Activated CD8-positive, alpha-beta memory T cell treated with anti-CD3 and anti-CD28 coated beads, Interleukin-2, amount 10 ng/mL, durations not matched to agents 7 days and 5 days (primary cell): ENCODE measurements at places on chromosomes 16 and 17.

DNA sequence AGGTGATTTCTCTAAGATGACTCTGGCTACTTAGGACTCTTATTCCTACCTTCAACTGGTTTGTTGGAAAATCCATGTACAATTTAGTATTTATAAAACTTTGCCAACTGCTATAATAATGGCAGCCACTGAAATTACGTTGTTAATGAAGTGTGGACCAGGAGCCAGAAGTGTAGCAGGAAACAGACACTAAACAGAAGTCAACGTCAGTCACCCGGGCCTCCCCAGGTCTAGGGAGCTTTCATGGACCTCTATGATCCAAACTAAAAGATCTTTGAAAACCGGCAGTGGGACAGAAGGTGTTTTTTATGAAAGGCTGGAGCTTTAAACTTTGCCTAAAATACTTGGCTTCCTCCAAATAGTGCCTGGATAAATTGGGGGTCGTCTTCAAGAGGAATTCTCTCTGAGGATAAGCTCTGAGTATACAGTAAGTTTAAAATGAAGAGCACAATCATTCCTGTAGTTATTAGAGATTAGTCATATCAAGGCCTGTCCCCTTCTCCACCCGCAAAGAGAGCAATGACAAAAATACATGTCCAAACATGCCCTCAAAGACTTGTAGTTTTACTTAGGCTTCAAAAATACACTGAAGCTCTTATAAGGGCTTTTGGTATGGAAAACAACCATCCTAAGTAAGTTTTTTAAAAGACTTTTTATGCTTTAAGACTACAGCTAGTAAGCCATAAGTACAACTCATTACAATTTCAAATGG lies 34.6 kb downstream of the DCUN1D3 start:
- DNase-seq: no peak

GRCh38 chr17:28662527-28662829 lies 473 bp downstream of the SUPT6H start:
- no peak for DNase-seq

GRCh38 chr16:57986196-57986595 lies 14.3 kb downstream of the ZNF319 start:
- DNase-seq: no peak

DNA sequence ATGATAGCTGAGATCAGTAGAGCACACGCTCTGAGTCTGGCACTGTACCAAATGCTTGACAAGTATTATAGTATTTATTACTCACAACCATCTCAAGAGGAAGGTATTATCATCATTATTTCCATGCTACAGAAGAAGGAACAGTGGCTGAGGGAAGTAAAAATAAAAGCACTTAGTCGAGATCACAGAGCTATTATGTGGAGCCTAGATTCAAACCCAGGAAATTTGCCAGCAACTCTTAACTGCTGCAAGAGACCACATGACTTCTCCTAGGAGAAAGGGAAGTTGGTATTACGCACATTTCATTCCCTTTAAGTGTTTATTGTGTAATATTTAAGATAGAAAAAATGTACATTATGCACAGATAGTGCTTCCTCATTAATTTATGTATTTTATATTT lies 1.0 kb upstream of the RHOT1 start:
- DNase-seq: no peak

DNA sequence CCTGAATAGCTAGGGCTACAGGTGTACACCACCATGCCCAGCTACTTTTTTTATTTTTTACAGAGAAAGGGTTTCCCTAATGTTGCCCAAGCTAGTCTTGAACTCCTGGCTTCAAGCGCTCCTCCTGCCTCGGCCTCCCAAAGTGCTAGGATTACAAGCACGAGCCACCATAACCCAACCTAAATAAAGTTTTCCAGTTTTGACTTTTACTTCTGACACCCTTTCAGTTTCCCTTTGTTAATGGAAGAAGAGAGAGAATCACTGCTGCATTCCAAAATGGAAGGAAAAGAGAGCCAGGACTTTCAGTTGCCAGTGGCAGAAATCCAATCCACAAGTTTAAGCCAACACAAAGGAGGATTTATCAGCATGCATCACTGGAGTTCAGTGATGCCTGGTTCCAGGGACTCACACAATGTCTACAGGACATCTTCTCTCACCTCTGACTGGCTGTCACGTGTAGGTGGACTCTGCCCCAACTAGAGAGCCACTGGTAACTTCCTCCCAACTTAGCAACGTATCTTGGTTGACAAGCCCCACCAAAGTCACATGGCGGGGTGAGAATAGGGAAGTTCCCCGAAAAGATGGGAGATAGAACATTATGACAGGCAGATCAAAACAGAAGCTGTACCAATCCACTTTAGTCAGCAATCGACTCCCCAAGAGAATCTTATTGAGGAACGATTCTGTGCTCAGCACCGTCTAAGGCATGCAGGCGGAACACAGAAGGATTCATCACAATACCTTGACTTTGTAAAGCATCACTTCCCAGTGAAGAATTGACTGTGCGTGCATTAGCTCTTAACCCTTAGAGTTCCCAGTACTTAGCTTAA lies 46.5 kb downstream of the GAS7 start:
- no peak for DNase-seq

DNA sequence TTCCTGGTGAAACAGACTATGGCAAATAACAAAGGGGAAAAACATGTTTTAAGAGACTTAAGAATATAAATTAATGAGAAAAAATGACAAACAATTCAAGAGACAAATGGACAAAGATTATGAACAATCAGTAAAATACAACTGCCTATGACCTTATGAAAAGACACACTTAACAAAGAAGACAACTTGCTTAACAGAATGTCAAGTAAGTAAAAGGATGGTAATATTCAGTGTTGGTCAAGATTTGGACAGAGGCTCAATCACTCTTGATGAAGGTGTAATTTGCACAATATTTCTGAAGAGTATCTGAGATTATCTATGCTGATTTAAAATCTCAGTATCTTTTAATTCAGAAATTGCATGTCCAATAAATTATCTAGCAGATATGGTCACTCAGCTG lies 34.4 kb downstream of the CREBBP start:
- no peak for DNase-seq

GRCh38 chr17:59828478-59828760 lies 64.3 kb downstream of the TUBD1 start:
- no peak for DNase-seq

GRCh38 chr16:87560428-87561199 lies 41.7 kb upstream of the JPH3 start:
- no peak for DNase-seq

DNA sequence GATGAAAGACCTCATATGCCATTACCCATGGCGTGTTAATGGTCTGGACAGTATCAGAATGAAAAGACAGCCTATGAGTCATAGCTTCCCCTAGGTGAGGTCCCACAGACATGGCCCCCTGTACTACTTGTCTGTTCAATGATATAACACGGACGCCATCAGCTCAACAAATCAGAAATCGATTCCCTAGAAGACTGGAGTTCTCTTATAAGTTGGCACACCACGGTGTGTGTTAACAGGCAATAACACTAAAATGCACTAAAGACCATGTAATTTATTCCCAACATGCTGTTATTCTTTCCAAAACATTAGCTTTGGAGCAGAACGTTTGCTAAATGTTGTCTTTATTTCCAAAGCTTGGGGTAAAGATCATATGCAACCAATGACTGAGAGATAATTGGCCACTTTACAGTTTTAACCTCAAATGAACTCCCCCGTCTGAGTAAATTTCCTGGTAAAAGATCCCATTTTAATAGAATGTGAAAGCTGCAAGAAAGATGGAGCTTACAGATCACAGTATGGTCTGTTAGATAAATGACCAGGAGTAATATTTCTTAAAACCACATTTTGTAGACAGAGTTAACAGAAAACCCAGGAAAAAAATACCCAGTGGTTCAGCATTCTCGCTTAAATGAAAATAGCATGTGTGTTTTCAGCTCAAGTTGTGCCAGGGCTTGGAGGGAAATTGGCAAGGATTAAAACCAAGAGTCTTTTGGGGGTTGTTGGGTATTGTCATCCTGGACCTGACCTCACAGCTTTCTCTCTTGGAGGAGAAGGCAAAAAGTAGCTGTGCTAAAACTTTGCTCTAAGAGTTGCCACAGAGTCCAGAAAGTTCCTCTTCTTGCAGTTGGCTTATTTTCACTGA lies 65.9 kb downstream of the PCTP start:
- no peak for DNase-seq

DNA sequence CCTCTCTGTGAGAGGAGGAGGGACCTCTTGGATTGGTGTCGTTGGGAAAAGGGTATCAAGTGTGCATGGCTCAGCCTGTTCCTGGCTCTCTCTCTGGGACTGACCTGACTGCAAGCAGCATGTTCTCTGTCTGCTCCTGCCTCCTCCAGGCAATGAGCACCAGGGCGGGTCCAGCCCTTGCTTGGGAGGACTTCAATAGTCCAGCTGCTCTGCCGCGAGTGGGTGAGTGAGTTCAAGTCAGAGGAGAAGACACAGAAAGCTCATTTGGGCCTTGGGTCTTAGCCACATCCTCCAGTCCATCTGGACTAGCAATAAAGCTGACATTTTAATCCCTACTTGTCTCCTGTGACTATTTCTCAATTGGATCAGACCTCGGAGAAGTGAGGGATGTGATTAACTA lies 25.2 kb upstream of the TNS4 start:
- DNase-seq: no peak

GRCh38 chr17:78450696-78451345 lies 72.4 kb downstream of the PGS1 start:
- DNase-seq: no peak

GRCh38 chr16:82699260-82699659 lies 72.5 kb downstream of the CDH13 start:
- DNase-seq: no peak

DNA sequence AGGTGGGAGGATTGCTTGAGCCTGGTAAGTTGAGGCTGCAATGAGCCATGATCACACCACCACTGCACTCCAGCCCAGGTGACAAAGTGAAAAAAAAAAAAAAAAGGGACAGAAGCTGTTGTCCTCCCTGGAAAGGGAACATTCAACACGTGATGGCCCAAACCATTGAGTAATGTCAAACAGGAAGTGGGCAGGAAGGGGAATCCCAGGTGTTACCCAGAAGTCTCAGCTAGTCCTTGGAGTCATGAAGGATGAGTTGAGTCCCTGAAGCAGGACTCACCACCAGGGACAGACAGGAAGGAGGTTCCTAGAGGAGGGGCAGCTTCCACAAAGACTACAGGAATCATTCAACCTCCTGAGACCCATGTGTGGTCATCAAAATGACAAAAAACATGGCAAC lies 19.8 kb upstream of the CMIP start:
- DNase-seq: peak; percentile 57

DNA sequence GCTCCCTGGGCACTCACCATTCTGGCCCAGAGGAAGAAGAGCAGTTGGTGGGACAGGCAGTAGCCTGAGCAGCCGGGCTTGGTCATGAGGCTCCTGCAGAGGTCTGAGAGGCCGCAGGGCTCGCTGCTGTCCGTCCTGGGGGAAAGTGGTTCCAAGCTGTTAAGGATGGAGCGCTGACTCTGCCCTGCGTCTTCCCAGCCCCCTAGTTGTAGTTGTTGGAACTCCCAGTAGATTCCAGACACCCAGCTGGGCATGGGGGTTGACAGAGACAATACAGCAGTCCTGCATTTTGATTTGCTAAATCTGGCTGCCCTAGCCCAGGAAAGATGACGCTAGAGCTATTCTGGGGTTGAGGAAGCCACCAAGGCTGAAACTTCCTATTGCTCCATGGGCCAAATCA lies 7.3 kb downstream of the C16orf89 start:
- DNase-seq: no peak

DNA sequence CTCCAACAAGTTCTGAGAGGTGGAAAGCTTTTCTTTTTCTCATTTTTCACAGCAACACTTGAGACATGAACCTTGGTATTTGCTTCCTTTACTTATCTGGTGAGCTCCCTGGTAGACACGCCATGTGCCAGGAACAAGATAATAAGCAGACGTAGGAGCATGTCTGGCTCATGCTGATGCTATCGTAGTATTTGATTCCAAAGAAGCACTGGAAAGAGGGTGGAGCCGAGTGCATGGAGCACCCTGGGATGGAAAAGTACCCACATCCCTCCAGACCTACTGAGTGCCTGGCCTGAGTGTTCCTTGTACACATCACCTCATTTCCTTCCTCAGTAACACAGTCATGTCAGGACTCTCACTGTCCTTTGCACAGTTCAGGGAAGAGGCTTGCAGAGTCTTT lies 231.0 kb downstream of the CBLN1 start:
- DNase-seq: no peak

GRCh38 chr16:29974291-29975133 lies 844 bp downstream of the TAOK2 start:
- DNase-seq: peak; percentile 64

- no peak for DNase-seq
These were observed 12.3 kb downstream of the NUPR1 start for GRCh38 chr16:28526201-28527099.

DNA sequence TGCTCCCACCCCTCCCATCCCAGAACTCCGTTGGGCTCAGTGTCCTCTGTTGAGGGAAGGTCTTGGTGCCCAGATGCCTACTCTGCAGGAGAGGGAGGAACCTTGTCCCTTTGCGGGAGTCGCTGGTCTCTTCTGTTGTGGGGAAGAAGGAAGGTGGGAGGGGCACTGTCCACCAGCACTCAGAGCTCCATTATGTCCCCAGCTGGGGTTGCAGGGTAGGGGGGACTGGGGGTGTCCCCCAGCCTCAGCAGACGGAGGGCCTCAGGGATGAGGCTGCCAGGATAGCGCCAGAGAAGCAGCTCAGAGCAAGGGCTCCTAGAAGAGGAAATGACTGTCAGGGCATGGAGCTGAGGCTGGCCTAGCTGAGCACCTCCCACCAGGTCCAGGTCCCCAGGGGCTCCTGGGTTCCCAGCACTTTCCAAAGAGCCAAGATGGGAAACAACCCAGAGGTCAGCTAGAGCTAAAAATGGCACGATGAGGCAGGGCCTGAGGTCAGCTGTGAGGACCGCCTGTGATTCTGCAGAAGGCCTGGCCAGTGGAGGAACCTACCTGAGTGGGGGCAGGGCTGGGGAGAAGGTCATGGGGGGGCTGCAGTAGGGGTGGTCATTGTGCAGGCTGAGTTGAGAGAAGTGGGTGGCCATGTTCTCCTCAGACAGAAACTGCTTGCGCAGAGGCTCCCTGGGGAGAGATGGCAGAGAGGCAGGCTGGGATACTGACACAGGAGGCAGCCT lies 893 bp downstream of the HCFC1R1 start:
- peak; percentile 53 for DNase-seq

GRCh38 chr16:17155485-17155884 lies 315.3 kb downstream of the XYLT1 start:
- no peak for DNase-seq

DNA sequence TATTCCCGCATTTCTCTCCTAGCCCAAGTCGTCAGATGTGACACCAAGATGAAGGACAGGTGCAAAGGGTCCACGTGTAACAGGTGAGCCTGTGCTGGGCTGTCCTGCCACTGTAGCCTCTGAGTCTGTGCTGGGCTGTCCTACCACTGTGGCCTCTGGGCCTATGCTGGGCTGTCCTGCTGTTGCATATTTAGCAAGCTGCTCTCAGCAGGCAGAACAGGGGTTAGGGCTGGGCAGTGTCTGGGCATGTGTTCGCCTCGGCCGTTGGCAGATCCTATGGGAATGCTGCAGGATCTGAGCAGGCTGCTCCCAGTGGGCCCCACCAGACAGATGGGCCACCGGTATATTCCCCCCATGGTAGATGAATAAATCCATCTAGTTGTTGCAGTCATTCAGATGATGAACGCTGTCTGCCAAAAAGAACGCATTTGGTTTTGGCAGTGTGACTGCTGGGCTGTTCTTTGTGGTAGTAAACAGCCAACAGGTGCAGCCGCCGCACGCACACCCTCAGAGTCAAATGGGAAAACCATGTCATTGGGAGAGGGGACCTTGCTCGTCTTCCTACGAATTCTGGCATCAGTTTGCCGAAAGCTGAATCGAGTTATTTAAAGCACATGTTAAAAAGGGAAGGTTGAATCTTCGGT lies 49.2 kb downstream of the CRISPLD2 start:
- no peak for DNase-seq

GRCh38 chr16:23500862-23501225 lies 9.4 kb downstream of the GGA2 start:
- no peak for DNase-seq
